Stimulated activated CD4-positive, alpha-beta T cell treated with anti-CD3 and anti-CD28 coated beads, Interleukin-1b, Interleukin-23, amount 100 ng/mL, for 1 hour (primary cell): ENCODE measurements at places on chromosomes 5 and 9.

DNA sequence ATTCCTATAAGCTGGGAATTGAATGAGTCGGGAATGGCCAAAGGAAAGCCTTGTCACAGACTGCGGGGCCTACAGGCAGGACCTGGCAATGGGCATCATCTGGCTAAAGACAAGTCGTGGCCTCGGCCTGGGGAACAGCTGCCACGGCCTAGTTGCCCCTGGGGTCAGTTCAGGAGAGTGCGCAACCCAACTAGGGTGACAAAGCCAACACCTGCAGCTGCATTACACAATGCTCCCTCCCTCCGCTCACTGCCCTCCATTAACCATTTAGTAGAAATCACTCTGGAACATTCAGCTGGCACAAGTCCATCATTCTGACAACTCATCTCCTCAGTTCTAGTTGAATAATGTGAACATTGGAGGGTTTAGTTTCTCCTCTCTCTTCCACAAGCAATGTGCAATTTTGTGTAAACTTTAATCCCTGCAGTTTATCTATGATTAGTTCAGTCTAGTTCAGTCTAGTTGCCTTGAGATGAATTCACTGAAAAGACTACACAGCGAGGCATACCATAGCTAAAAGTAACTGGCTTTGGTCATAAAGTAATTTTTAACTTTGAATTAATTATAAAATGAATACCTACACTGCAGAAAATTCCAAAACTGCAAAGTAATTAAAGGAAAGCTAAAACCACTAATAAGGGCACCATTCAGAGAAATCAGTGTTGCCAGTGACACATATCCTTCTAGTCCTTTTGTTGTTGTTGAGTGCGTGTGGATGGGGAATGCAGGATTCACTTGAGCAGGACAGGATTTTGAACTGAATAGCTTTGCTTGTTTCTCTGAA lies 5.1 kb downstream of the GLDC start:
- no peak for DNase-seq

- DNase-seq: no peak
Observed at GRCh38 chr5:38541174-38541725, 15.2 kb downstream of the LIFR start.

GRCh38 chr5:112647428-112647827 lies 90.3 kb upstream of the APC start:
- no peak for DNase-seq

- DNase-seq: no peak
Observed at GRCh38 chr5:161546470-161547301, at the start of gene GABRB2. TSS of gene GABRB2 (minus strand) at chr5:161546725. CDS start at chr5:161546643, 82 bp downstream.

GRCh38 chr5:124906339-124907097 lies 160.1 kb upstream of the ZNF608 start:
- DNase-seq: no peak

- DNase-seq: no peak
Observed at GRCh38 chr9:98583417-98583816, 125.3 kb downstream of the GABBR2 start.

GRCh38 chr5:125026867-125027731 lies 280.7 kb upstream of the ZNF608 start:
- DNase-seq: no peak

- no peak for DNase-seq
Observed at GRCh38 chr9:79799691-79800335, 228.0 kb downstream of the TLE4 start.

GRCh38 chr5:164191240-164191639 lies 685.8 kb downstream of the MAT2B start:
- no peak for DNase-seq
